ENCODE measurements at places on chromosomes 12 and 14.

DNA sequence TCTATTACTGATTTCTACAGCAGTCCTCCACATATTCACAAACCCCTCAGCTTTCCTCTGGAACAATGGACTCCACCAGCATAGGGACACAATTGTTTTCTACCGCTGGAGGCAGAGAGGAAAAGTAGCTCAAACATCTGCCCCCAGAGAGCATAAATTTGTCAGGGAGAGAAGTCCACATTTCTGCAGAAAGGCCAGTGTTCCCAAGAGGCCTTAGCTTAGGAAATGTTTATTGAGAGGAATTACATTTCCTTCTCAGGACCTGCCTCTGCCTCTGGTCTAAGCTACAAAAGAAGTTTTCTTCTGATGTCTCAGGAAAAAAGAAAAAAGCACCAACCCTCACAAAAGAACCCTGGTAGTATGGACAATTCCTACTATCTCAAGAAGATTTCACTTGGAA is 217.8 kb upstream of the BMP4 start:
- DNase-seq: no peak

- no peak for DNase-seq
These were observed 208.0 kb downstream of the SLC41A2 start for GRCh38 chr12:104750061-104750460.

DNA sequence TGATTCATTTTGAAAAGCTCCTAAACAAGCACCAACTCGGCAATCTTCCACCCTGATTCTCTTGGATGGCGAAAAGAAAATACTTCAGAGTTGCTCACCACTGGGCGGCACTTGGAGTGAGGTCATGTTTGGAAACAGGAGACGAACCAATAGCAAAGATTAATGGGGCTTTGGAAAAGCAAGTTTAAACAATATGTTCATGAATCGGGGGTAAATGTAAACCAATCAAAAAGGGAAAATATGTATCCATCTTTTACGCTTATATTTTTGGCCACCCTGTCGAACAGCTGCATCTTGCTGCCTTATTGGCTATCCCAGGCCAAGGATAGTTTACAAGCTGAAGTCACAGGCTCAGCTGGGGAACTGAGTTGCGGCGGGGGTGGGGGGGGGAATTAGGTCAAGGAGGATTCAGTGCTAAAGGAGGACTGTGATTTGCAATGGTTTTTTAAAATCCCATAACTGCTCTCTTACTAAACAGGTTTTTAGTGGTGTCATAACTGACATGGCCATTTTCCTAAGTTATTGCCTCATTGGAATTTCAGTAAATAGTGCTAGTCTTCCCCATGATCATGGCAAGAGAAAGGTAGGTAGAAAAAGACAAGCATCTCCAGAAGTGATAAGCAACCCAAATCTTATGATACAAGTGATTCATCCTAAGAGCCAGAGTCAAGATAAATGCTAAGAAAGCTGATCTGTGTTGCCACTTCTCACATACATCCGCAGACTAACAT is 210.6 kb downstream of the PHLDA1 start:
- no peak for DNase-seq

DNA sequence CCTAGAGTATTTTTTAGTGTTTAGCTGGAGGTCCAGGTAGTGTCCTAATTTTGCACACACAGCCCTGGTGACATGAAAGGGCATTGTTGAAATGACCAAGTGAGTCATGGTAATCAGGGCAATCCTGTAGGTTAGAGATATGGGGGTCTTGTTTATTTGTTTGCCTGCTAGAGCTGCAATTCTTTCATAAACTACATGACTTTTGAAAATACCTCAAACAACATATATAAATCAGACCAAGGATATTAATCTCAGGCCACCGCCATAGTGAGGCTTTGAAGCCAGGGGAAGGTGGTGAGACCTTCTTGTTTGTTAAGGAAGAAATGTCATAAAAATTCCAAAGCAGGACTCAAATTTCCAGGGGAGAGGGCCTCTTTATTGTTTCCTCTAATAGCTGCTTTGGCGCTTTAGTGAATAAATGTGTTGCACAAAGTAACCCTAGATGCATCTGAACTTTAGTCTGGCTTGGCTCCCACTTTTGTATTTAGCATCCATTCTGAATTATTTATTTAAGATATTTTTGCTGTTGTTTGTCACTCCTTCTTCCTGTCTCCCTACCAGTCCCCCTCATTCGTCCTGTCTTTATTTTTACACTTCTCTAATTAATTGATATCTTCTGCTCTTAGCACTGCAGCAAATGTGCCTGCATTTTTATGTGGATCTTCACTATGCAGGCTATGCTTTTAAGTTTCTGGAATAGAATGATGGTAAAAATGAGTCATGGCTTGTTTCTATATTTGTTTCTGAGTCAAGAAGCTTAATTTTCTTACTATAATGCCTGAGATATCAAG is 430.3 kb downstream of the RAD51B start:
- no peak for DNase-seq

- DNase-seq: peak; percentile 68
These were observed 19.6 kb downstream of the LGMN start for GRCh38 chr14:92728759-92729364.

- no peak for DNase-seq
These were observed 23.3 kb downstream of the PDZRN4 start for GRCh38 chr12:41211448-41211847.

DNA sequence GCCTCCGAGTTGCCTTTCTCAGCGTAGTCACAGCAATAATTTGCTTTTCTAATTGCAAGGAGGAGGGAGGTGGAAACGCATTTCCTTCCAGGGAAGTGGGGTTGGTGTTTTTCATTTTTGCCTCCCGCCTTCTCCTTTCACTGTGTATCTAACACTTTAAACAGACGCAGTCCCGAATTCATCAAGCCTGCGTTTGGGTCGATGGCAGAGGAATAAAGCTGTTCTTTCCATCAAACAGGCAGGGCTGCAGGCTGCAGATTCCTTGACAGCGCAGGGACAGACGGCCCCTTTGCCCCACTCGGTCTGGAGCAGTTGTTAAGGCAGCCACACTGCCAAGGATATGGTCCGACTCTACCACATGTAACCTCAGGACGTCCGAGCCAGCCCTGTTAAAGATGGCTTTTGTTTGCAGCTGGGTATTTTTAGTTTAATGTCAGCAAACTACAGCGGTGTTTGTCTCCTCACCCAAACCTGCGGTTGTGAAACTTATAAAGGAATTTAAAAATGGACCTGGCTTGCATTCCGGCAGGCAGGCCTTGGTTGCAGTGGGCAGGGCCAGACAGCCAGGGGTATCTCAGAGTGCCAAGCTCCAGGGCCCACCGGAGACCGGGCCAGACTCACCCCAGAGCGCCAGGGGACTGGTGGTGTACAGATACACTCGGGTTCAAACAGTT is 2.1 kb downstream of the CHST11 start:
- DNase-seq: peak; percentile 73

DNA sequence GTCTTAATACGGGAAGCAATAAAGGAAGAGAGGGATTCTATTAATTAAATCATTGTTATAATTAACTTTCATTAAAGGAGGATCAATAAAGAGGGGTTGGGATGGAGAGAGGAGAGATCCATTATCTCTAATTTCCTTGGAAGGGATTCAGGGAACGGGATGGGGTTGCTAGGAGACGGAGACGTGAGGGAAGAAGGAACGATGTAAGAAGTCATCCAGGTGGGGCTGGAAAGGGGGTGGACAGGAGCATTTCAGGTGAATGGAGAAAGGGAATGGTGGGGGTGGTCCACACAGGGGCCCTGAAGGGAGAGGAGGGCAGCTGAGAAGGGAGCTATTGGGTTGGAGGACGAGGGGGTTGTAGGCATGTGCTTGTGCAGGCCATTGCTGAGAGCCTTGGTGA is 17.2 kb downstream of the CALCOCO1 start:
- DNase-seq: no peak

DNA sequence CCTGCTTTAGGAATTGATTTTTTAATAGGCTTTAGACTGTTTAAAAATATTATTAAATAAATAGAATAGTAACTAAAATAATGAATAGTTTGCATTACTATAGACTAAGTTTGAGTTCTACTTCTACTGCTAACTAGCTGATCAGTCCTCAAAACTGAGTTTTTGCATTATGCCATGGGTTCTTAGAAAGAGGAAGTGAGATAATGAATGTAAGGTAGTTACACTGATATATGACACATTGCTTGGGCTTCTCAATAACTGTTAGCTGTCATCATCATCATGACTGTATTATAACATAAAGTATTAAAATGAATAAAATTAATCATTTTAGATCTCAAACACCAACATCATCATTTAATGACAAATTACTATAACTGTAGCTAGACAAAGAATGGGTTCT is 949.7 kb downstream of the TRHDE start:
- DNase-seq: no peak

DNA sequence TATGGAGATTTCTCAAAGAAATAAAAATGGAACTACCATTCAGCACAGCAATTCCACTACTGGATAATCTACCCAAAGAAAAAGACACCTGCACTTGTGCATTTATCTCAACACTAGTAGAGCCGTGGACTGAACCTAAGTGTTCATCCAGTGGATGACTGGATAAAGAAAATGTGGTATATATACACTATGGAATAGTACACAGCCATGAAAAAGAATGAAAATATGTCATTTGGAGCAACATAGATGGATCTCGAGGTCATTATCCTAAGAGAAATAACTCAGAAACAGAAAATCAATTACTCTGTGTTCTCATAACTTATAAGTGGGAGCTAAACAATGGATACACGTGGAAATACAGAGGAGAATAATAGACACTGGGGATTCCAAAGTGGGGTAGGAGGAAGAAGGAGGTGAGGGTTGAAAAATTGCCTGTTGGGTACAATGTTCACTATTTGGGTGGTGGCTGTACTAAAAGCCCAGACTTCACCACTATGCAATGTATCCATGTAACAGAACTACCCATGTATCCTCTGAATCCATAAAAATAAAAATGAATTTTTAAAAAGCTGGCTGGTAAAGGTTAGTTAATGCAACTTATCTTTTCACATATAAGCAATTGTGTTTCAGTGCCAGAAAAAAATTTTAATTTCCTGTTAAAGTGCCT is 130.7 kb downstream of the FOXA1 start:
- no peak for DNase-seq

DNA sequence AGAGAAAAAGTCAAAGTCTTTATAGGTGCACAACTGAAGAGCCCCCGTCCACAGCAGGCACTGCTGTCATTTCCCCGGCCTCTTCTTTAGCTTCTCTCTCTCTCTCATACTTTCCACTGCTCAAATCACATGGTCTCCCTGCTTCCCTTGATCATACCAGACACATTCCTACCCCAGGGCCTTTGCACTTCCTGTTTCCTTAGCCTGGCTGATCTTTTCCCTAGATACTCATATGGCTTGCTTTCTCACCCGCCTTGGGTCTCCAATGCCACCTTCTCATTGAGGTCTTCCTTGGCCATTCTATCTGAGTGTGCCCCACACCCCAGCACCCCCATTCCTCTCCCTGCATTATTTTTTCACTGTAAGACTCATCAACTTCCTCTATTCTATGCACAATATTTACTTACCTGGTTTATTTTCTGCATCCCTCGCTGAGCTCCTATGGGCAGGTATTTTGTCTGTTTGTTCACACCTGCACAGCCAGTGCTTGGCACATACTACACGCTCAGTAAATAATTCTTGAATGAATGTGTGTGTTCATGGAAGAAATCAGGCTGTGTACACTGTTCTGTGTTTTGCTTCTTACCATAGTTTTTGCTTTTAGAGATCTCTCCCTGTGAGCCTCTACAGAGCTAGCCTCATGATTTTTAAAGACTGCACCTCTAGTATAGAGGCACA is 31.9 kb downstream of the SERPINA1 start:
- no peak for DNase-seq

DNA sequence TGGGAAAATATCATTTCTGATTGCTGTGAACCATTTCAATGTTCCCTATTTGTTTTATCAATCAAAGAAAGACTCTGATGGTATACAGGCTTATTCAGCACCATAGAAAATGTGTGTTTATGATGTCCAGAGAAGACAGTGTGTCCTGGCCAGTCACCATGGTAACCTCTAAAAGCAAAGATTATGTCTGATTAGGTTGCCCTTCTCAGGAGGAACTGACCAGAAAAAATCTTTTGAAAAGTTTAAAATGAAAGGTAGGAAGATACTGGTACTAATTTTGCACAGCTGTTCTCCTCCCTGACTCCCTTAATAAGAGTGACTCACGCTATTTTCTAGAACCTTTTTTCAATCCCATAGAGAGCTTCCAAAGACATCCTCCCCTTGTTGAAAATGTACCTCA is 391.8 kb upstream of the DCN start:
- DNase-seq: no peak

DNA sequence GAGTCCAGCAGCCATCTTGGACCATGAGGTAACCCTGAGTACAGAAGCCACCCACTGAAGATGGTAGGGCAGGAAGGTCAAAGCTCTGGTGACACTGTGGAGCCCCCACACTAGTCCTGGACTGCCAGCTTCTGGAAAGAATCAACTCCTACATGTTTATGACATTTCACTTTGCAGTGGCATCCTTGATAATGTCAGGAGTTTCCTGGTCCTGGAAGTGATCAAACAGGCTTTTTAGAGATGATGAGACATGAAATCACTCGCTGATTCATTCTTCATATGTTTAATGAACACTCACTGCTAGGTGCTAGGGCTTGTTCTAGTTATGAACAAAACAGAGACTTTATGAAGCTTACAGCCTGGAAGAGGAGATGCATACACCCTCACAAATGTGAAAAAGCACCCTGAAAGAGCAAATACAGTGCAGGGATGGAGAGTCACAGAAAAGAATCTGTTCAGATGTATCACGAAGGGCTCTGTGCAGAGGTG is 15.8 kb upstream of the HNF1A start:
- DNase-seq: no peak

- peak; percentile 75 for DNase-seq
These were observed 64.2 kb downstream of the PHETA1 start for GRCh38 chr12:111304642-111305071.

DNA sequence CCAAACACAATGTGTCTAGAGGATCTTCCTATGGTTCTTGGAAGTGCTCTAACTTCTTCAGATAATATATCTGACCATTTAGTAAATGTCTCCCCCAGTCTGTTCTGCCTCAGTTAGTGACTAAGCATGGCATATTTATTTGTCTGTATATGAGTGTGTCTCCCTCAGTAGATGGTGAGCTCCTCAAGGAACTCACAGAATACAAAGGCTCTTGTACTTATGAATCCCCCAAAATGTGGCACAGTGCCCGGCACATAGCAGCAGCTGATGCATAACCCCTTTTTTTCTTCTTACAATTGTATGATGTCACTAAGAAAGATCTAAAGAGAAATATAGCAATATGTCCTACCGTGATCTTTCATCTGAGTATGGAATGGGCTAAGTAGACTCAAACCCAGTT is 264.7 kb upstream of the PRICKLE1 start:
- no peak for DNase-seq

GRCh38 chr12:42010715-42011114 is 134.0 kb downstream of the GXYLT1 start:
- DNase-seq: no peak

- DNase-seq: no peak
These were observed 33.3 kb downstream of the CFAP54 start for GRCh38 chr12:96522690-96523089.

GRCh38 chr14:93989939-93990338 is 7.2 kb upstream of the CCDC197 start:
- DNase-seq: no peak

All from activated effector memory CD4-positive, alpha-beta T cell treated with anti-CD3 and anti-CD28 coated beads, Interleukin-2, amount 50 U/mL, for 16 hours (primary cell).